ENCODE measurements at places on chromosomes 12 and 14.

DNA sequence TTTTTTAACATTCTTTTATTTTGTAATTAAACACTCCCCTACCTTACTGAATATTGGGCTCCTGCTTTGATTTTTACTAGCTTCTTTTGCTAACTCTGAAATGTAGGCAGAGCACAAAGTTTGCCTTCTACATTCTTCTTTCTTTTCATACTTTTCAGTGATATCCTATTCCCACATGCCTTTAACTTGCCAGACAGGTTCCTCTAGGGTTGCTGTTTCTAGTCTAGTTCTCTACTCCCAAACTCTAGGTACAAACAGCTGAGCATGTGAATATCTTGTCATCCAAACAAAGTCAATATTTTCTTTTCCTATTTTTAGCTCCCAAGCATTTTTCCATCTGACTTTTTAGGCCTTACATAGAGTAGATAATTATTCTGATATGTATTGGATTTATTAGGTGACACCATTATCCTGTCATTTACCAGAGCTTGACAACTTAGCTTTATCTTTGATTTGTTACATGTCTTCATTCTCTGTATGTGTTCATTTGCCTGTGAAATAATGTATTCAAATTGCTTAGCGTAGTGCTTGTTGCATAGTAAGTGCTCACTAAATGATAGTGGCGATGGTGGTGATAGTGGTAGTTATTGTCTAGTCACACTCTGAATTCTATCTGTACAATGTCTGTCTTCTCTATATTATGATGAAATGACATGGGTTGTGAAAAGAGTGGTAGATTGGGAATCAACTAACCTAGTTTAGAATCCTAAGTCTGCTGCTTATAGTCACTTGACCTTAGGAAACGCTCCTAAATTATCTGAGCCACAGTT, 73.6 kb upstream of the DNM1L start:
- DNase-seq = no peak

GRCh38 chr12:19298836-19299605, 140.3 kb upstream of the AEBP2 start:
- no peak for DNase-seq

GRCh38 chr14:105913221-105913620, 386.8 kb downstream of the TMEM121 start:
- DNase-seq = no peak

- DNase-seq = peak; percentile 99
These were observed 12.0 kb downstream of the AQP6 start for GRCh38 chr12:49984476-49985359.

DNA sequence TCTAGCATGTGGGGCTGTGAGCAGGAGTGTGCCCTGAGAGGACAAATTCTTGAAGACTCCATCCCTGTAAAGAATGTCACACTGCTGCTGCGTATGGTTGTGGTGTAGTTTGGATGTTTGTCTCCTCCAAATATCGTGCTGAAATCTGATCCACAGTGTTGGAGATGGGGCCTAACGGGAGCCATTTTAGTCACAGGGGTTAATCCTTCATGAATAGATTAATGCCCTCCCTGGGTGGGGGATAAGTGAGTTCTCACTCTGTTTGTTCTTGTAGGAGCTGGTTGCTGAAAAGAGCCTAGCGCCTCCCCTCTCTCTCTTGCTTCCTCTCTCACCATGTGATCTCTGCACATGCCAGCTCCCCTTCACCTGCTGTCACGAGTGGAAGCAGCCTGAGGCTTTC, 94.5 kb upstream of the VASH1 start:
- no peak for DNase-seq

GRCh38 chr14:35898217-35898775, 72.2 kb downstream of the BRMS1L start:
- peak; percentile 29 for DNase-seq

GRCh38 chr12:76299536-76300296, 48.5 kb downstream of the BBS10 start:
- peak; percentile 73 for DNase-seq

- no peak for DNase-seq
These were observed 165.7 kb downstream of the TBX5 start for GRCh38 chr12:114240288-114240687.

DNA sequence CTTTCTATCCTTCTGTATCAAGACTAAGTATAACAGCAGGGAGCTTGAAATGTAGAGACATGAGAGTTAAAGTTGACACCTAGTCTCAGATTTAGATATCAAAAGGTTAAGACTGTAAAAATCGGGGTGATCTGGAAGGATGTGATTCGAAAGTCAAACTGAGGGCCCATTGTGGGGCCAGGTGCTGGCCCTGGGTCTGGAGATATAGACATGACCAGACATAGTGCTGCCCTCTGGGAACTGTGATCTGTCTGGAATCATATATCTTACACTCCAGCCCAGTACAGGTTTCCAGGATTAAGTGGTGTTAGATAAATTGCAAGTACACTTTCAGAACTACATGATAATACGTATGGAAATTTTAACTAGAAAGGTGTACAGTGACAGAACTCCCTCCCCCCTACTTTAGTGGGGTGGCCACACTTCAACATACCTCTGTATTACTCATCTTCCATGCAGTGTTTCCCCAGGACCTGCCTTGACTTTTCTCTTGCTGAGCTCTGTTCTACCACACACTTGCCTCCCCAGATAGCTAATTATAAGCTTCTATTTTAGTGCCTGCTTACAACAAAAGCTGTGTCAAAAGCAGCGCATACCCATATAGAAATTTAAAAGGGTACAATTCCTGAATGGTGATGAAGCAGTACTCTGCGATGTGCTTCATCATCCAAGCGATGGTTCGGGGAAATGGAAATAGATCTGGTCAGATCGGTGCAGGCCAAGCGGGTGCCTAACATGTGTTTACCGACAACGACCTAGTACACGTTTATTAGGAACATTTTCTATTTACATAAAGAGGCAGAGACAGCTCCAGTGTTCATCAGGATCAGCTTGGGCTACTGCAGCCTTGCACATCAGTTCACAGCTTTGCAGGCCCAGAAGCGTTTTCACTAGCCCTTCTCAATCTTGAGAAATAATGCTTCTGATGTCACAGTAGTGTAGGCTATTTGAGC, 68.7 kb downstream of the ARF6 start:
- DNase-seq = no peak

GRCh38 chr12:54044425-54045103, 9.1 kb upstream of the HOXC4 start:
- DNase-seq = no peak
